Right kidney (tissue), 9 donors: ENCODE measurements at places on chromosomes 3 and 15.
A peak's percentile ranks its signal among the peaks of the same experiment; 100 is the strongest.

DNA sequence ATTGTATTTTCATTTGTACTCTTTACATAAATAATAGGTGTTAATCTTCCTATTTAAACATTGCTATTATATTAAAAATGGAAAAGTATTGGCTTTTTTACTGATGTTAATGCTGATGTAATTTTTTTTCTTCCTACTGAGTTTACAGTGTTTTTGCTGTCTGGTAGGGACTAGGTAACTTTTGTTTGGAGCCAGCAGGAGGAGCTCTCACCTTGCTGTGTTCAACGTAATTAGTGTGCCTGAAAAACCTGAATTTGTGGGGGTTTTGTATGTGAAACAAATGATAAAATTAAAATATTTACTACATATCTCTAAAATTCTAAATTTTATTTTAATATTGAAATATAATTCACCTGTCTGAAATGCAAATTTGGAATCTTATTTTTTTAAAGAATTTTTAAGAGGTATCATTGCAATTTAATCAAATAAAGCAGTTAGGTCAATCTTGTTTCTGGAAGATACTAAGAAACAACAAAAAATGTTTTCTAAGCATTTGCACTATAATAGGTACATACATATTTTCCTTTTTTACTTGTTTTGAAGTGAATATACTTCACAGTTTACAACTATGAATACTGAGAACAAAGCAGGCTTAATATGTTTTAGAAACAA lies 48.8 kb downstream of the EPHA6 start:
- no peak for DNase-seq

- DNase-seq: no peak
These were observed 136.1 kb upstream of the SGO1 start for GRCh38 chr3:20322085-20322484.

GRCh38 chr3:110390372-110390771 lies 681.2 kb upstream of the NECTIN3 start:
- DNase-seq: no peak

GRCh38 chr15:55277116-55277564 lies 12.5 kb downstream of the RAB27A start:
- no peak for DNase-seq

DNA sequence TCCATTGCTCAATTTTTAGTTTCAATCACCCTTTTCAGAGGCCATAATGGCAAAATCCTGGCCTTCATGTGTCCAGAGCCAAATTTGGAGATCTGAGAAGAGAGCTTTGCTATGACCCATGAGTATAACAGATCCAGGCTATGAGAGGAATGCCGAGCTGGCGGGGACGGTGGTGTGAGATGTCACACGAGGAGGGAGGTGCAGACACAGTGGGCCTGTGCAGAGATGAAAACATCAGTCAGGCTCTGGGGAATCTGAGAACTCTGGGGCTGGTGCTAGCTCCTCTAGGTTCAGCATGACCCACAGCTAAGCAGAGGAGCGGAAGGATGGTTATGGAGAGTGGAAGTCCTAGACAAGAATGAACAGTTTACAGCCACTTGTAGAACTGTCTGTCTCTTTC lies 398.3 kb upstream of the ATP10A start:
- no peak for DNase-seq

GRCh38 chr3:116350119-116350733 lies 95.1 kb downstream of the LSAMP start:
- no peak for DNase-seq

DNA sequence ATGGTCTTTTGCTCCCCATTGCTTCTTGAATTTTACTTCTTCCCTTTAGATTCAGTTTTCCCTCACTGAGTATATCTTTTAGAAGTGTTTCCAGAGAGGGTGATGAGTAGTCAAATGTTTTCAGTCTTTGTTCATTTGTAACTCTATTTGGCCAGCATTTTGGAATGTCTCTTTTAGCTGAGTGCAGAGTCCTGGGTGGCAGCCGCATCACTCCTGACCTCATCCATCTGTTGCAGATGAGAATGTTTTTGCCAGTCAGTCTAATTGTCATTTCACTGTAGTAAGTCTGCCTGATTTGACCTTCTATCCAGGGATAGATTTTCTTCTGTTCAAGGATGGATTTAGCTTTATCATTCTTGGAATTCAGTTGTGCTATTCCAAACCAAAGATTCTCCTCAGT lies 7.3 kb downstream of the SRPRB start:
- DNase-seq: no peak

GRCh38 chr3:69420781-69421520 lies 35.1 kb upstream of the FRMD4B start:
- no peak for DNase-seq

DNA sequence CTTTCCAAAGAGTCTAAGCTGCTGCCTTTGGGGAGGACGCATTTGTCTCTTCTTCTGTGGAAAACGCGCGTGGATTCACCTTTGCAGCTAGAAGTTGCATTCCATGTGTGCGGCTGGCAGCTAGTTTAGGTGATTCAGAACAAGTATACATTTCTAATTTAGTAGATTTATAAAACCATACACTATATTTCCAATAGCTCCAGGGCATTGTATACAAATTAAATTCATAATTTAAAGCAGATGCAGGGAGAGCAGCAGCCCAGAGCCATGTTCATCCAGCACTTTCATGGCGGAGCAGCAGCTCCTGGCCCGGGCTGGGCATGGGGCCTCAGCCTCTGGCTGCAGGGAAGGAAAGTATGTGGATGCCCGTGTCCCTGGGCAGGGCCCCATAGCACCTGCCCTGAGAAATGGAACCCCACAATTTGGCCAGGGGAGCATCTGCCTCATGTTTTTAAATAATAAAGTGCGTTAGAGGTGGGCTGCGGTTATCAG lies 42.8 kb upstream of the SEC22A start:
- DNase-seq: no peak

DNA sequence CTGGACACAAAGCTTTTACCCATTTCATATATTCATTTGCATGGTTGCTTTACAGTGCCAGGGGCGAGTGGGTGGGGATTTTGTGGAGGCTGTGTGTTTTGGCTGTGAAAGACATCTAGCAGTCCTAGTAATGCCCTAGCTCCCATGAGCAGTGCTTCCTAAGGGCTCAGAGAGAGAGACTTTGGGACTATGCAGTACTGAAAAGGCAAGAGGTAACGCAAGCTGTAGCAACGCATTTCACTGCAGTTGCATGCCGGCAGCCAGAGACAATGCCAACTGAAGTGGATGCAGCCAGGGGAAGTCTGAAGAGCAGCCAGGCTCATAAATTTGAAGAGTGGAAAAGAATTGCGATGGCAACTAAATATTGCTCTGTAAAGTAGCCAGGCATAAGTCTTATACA lies 27.4 kb upstream of the ATP10A start:
- no peak for DNase-seq

GRCh38 chr3:350871-351371 lies 154.4 kb downstream of the CHL1 start:
- no peak for DNase-seq

DNA sequence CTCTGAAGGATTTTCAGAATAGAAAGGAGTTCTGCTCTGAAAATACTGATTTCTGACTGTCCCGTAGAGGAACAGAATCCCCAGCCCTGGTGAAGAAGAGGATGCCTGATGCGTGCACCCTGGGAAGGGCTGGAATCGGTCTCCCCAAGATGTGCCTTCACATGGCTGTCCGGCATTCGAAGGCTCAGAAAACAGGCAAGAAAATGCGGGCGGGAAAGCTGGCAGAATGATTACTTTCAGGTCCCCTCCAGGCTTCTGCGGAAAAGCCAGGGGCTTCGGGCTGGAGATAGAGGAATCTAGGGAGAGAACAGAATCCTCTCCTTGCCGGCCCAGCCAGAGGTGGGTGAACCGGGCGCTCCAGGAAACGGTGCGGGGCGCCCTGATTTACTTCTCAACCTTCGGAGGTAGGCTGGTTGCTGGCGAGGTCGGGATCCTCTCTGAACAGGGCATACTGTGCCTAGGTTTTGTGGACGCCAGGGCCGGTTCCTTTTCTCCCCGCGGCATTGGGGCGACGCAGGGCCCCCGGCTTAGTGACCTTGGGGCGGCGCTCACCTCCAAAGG lies 2.5 kb downstream of the FOXL2NB start:
- peak; percentile 40 for DNase-seq

DNA sequence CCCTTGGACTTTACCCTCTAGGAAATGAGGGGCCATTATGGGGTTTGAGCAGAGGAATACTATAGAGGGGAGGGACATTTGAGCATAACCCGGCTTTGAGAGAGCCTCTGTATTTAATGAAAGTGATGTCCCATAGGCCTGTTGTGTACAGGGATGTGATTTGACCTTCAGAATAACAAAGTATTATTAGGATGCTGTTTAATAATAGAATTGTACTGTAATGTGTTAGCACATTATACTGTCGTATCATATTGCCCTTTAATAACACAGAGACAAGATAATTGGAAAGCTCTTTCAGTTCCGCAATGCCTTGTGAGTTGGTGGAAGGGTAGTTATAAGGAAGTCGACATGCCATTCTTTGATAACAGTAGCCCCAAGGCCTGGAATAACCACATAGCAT lies 328.3 kb downstream of the RYR3 start:
- DNase-seq: no peak

DNA sequence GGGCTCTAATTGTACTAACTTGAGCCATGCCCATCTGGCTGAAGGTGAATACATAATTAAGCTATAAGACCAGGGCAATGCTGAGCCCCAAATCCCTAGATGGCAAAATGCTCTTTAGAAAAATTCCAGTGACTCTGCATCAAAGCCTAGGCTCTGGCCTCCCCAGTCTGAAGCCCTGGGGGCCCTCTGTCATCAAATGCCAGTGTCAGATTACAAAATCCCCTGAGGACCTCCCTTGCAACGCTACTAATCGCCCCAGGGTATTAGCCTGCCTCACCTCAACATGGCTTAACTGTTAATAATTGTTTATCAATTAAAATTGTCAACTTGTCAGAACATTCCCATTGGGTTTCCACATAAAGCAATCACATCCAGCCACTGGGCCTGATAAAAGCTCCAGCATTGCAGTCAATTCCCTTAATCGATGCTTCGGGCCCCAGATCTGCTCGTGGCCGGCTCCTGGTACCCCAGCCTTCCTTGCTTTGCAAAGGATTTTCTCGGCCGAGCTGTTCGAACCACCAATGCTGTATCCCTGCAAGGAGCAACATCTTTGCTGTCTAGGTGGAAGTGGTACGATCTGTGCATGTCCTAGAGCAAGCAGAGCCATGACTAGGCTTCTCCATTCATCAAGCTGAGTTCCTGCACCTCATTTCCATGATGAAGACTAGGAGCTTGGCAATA lies 151.7 kb downstream of the MEGF11 start:
- DNase-seq: no peak

- no peak for DNase-seq
These were observed 311.5 kb downstream of the NLGN1 start for GRCh38 chr3:173709026-173709425.

DNA sequence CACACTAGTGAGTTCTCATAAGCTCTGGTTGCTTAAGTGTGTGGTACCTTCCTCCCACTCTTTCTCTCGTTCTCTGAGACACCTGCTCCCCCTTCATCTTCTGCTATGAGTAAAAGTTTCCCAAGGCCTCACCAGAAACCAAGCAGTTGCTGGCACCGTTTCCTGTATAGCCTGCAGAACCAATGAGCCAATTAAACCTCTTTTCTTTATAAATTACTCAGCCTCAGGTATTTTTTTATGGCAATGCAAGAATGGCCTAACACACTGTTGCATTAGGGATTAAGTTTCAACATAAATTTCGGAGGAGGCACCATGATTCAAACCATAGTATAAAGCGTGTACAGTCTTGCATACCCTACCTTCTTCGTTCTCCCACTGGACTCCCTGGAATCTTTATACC lies 252.3 kb upstream of the CHRM5 start:
- DNase-seq: no peak

- DNase-seq: no peak
These were observed 4.0 kb downstream of the STX19 start for GRCh38 chr3:94024385-94024784.

- DNase-seq: no peak
These were observed 81.7 kb downstream of the CD47 start for GRCh38 chr3:108008931-108009639.

DNA sequence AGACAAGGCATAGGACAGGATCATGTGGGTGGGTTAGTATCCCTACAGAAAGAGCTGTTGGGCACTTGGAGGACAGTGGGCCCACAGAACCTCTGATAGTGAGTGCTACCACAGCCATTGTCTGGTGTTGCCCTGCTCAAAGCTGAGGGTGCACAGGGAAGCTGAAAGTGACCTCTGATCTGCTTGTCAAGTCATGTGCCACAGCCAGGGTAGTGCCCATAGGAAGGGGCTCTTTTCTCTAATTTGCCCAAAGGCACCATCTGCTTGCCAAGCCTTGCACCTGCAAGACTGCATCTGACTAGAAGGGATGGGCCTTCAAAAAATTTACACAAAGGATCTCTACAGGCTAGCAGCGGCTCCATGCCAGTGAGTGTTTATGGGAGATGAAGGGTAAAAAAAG lies 87.4 kb upstream of the GSK3B start:
- DNase-seq: no peak
